ENCODE measurements at places on chromosomes 1 and 21.

DNA sequence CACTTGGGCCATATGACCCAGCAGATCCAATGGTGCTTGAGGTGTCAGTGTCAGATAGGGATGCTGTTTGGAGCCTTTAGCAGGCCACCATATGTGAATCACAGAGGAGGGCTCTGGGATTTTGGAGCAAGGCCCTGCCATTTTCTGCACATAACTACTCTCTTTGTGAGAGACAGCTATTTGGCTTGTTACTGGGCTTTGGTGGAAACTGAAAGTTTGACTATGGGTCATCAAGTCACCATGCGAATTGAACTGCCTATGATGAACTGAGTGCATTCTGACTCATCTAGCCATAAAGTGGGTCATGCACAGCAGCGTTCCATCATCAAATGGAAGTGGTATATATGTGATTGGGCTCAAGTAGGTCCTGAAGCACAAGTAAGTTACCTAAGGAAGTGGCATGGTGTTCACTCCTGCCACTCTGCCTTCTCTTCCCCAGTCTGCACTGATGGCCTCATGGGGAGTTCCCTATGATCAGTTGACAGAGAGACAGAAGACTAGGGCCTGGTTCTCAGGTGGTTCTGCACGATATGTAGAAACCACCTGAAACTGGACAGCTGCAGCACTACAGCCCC is 447.3 kb downstream of the AGBL4 start:
- DNase-seq = no peak

DNA sequence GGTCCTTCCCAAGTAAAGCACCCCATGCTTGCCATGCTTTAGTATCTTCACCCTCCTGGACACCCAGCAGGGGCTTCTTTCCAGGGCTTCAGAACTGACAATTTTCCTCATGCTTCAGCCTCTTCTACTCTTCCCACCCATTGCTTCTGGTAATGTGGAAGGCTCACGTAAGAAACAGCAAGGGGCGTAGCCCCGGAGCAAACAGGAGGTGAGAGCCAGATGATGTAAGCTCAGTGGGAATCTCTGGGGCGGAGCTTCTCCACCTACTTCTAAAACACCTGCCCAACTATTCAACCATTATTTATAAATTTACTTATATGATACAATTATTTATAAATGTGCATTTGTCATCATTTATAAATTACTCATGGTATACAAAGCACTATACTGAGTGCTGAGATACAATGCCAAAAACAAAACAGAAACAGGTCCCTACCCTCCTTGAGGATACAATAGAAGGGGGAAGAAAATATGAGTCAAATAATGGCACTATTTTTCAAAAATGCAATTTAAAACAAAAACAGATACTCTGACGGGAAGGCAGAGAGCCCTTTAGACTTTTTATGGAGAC is 140.1 kb upstream of the CAMK1G start:
- DNase-seq = no peak

GRCh38 chr21:35281956-35282355 is 232.9 kb upstream of the RUNX1 start:
- no peak for DNase-seq

- no peak for DNase-seq
Observed at GRCh38 chr1:60769082-60769481, 313.3 kb upstream of the NFIA start.

DNA sequence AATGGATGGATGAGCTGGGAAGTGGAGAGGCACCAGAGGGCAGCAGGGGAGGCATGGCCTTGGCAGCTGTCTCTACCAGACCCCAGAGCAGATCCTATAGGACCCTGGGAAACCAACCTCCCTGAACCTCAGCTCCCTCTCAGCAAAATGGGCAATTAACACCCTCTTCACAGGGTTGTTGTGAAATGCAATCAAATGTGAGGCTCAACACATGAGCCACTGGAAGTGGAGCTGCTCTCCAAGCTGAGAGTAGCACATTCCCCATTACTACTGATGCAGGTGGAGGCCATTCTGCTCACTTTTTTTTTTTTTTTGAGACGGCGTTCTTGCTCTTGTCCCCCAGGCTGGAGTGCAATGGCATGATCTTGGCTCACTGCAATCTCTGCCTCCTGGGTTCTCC is 6.5 kb upstream of the SYNC start:
- no peak for DNase-seq

DNA sequence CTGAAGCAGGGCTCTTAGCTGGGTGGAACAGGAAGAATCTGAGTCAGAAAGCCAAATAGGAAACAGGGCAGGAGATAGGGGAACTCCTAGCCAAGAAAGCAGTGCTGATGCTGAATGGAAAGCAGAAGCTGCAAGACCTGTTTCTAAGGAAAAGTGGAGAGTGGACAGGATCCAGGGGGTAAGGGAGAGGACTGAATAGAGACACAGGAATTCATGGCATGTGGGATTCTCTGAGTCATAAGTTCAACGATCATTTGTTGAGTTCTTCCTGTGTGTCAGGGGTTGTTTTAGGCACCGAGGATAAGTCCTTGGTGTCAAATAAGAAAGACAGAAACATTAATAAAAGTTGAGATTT is 153.8 kb upstream of the FGGY start:
- DNase-seq = no peak

DNA sequence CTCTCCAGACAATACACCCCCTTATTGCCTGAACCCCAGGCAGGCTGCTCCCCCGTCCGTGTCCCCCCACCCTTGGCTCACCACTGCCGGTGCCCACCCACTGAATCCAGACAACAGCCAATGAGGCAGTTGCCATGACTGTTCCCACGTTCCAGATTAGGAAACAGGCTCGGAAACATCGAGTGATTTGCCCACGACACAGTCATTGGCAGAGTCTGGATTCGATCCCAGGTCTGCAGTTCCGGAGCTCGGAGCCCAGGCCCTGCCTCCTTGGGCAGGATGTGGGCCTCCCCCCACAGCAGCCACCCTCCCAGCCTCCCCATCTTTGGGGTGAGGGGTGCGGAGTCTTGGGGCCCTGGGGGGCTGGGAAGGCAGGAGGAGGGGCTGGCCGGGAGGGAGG is 20.3 kb upstream of the CLSTN1 start:
- no peak for DNase-seq

- no peak for DNase-seq
Observed at GRCh38 chr21:29520171-29520570, 221.4 kb downstream of the BACH1 start.

- DNase-seq = no peak
Observed at GRCh38 chr1:109814993-109815786, 51.5 kb upstream of the EPS8L3 start.

GRCh38 chr1:218304281-218305039 is 19.4 kb downstream of the RRP15 start:
- no peak for DNase-seq

GRCh38 chr1:85708829-85709227 is 595 bp upstream of the ZNHIT6 start:
- DNase-seq = no peak

DNA sequence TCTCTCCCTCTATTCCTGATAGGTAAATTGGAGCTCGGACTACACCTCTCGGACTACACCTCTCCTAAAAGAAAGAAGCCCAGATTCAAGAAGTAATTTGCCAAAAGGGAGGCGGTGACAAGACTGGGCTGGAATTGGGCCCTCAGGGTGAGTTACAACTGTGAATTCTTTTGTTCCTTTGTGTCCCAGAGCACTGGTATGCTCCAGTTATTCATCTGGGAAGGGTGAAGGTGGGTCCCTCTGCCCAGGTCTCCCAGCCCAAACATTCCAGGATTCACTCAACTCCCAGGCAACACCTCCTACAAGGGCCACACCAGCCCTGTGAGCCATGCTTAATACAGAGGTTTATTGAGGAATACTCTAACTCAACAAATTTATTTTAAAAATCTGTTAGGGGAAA is 69.2 kb downstream of the LMX1A start:
- DNase-seq = no peak

DNA sequence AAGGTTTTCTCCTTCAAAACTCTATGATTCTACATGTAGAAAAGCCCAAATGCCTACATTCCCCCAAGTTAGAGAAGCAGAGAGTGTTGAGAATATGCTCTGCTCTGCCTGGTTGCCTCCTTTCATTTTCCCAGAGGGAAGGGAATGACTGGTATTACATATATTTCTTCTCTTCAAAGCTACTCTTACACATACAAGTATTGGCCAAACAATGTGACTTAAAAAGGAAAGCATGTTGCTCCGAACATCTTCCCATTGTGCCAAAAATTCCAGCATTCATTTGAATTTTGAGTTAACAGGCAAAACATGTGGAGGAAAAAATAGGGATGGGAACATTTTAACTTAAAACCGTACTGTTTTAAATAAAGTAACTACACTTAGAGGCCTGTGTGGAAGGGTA is 125.2 kb downstream of the COQ8A start:
- DNase-seq = no peak

DNA sequence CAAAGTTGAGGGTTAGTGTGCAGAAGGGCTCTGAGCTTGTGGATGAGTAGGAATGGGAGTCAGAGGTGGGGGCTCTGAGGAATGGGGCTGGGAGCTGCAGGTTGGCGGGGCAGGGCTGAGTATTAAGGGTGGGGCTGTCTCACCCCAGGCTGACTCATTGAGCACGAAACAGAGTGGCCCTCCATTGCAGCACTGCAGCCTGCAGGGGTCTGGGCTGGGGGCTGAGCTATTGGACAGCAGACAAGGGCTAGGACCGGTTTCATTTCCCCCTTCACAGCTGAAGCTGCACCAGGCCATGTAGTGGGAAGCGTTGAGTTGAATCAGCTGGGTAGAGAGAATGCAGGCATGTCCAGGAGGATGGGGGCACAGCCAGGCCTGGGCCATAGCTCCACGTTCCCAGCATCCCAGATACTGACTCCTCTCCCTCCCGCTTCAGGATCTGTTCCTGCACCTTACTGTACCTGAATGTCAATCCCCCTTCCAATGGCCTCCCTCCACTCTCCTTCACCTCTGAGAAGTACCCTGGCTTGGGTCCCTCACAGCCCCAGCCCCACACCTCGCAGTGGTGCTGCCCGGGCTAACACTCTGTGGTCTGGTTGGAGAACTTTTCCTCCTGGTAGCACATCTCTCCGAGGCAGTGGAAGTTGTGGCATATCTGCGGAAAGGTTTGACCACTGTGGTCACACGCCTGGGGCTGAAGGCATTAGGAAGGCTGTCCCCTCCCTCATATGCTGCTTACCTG is 4.4 kb upstream of the INPP5B start:
- no peak for DNase-seq

- DNase-seq = no peak
Observed at GRCh38 chr1:57761628-57762027, 337.8 kb upstream of the DAB1 start.
